NCI-H226 (cell line): ENCODE measurements at places on chromosomes 2 and 18.

DNA sequence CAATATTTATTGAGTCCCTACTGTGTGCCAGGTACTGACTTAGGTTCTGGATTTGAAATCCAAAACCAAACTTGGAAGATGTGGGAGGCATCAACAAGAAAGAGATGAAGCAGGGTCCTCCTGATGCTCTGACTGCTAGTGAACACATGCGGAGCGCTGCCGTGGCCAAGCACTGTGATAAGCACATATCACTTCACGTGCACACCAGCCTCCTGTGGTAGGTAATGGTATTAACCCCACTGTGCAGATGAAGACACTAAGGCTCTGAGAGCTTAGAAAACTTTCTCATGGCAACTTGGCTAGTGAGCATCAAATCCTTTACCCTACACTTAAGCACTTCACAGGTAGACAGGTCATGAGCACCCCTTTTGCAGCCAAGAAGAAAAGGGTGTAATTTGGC is 216.1 kb downstream of the HAUS1 start:
- DNase-seq = no peak

DNA sequence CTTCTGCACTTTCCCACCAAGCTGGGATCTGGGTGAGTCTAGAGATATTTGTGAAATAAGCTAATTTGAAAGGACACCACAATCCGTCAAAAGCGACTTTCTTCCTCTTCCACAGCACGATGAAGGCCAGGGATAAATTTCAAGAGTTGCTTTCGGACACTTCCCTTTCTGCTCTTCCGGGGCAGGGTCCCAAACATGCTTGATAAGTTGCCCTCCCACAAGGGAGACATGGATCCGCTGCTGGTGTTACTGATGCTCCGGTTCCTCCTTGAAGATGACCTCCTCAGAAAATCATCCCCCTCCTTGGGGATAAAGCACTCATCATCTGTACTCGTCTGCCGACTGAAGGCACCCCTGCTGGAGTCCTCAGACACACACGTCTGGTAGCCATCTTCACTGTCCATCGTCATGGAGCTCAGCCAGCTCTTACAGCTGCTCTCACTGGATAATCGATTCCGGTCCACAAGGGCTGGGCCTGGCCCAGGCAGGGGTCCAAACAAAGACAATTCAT is 28.2 kb downstream of the CYTIP start:
- DNase-seq = no peak

DNA sequence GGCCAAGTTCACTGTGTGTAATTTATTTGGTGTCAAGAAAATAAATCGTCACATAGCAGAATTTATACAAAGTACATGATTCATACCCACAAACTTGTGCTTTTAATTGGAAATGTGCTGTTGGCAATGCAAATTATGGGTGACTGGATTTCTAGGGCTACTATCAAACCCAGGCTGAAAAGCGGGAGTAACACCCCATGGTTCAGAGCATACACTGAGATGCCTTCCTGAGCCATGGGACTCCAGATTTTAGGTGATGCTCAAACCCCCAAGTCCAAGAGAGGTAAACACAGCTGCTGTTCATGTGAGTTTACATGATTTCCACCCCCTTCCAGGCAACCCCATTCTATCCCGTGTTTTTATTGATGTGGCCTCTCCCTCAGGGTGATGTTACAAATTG is 565.9 kb upstream of the ID2 start:
- no peak for DNase-seq

DNA sequence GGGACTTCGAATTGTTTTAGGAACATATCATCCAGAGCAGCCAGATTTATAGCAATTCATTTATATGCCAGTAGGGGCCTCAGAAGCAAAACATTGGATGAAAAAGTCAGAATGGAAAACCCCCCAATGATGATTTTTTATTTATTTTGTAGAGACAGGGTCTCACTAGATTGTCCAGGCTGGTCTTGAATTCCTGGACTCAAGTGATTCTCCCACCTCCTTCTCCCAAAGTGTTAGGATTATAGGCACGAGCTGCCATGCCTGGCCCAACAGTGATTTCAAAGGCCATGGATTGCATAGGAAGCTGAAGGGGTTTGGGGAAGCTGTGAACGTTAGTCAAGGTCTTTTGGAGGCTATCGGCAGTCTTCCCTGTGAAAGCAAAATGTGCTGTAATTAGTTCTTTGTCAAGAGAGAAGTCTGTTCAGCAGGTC is 21.9 kb upstream of the MCFD2 start:
- no peak for DNase-seq

DNA sequence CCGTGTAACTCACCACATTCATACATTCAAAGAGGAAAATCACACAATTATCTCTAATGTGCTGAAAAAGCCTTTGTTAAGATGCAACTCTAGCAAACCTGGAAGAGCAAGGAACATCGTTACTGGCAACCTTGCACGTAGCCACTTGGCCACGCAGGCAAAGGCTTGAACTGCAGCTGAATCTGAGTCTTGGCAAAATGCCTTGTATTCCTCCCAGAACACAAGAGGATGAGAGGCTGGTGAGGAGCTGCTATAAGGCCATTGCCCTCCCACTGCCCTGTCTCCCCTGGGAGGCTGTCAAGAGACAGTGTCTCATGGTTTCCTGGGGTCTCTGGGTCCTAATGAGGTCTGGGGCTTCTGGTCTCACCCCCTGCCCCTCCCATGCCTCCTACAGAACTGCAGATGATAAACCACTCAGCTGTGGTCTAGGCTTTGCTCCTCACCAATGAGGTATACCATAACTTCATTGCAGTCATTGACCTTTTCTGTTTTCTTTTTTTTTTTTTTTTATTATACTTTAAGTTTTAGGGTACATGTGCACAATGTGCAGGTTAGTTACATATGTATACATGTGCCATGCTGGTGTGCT is 141.4 kb downstream of the SPP2 start:
- DNase-seq = no peak

DNA sequence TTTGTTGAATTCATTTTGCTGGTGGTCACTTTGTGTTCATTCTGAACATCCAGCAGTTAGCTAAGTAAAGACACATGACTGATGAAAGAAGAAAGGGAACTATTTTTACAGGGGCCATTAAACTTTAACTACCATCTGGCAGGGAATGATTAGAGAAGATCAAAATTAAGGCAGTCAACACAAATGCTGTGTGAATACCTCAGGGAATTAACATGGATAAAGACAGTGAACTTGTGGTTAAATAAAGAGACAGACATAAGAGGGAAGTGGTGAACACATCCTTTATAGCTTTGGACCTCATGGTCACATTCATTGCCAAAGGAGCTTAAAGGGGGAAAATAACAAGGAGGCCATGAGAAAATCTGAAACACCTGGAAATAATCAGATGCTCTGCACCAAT is 52.6 kb upstream of the ATP5MC3 start:
- DNase-seq = no peak

DNA sequence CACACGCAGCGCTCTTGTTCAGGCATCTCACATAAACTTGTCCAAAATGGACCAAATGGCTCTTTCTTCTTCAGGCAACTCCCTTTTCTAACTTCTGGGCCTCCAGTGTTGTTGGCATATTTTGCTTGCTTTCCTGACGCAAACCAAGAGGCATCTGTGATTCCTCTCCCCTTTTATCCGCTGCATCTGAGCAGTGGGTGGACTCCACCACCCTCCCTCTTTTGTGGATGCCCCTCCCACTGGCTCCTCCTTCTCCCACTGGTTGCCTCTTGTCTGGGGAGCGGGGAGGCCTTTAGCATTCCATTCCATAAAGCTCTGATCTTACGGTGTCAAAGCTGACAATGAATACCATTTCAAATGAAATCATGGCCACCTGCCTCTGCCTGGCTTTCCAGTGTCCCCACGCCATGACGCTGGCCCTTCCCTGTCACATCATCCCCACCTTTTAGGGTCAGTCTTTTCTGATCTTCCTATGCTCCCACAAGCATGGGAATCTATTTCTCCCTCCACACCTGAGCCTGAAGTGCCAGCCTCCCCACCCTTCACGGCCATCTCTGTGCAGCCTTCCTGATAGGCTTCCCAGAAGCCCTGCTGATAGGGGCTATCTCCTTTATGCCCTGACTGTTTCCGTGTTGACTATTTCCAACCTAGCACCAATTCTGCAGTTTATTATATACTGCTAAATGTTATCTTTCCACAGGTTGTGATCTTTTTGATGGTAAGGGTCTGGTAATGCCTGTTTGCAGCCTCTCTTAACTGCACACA is 51.5 kb downstream of the RPL37A start:
- no peak for DNase-seq

DNA sequence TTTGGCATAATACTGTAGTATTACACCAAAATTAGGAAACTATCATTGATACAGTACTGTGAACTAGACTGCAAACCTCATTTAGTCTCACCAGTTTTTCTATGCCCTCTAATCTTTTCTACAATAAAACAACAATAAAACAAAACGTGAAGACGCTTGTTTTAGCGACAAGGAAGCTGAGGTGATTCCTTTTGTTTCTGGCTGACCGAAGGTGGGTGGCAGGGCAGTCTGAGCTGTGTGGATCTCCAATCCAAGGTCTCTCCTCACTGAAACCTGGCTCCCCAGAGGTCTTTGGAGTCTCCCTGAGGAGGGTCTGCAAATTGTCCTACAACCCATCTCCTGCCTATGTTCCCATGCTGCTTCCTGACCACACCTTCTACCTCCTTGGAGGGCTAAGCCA is 59.3 kb downstream of the ARMC9 start:
- no peak for DNase-seq

- DNase-seq = no peak
Measured at GRCh38 chr2:179455824-179456223, 191.2 kb upstream of the SESTD1 start.

DNA sequence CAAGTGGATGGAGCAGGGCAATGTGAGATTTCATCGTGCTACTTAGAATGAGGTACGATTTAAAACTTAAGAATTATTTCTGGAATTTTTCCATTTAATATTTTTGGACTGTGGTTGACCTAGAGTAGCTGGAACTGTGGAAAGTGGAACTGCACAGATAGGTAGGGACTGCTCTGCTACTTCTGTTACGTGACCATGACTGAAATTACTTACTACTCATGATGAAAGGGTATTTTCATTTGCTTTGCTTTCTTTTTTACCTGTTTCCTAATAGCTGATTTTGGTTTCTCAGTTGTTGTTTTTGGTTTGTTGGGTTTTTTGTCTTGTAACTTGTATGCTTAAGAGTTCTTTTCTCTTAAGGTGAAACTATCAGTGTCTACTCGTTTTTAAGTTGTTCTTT is 11.4 kb downstream of the UBE2E3 start:
- DNase-seq = no peak
